ENCODE measurements at places on chromosomes 6 and 20.
A peak's percentile ranks its signal among the peaks of the same experiment; 100 is the strongest.

DNA sequence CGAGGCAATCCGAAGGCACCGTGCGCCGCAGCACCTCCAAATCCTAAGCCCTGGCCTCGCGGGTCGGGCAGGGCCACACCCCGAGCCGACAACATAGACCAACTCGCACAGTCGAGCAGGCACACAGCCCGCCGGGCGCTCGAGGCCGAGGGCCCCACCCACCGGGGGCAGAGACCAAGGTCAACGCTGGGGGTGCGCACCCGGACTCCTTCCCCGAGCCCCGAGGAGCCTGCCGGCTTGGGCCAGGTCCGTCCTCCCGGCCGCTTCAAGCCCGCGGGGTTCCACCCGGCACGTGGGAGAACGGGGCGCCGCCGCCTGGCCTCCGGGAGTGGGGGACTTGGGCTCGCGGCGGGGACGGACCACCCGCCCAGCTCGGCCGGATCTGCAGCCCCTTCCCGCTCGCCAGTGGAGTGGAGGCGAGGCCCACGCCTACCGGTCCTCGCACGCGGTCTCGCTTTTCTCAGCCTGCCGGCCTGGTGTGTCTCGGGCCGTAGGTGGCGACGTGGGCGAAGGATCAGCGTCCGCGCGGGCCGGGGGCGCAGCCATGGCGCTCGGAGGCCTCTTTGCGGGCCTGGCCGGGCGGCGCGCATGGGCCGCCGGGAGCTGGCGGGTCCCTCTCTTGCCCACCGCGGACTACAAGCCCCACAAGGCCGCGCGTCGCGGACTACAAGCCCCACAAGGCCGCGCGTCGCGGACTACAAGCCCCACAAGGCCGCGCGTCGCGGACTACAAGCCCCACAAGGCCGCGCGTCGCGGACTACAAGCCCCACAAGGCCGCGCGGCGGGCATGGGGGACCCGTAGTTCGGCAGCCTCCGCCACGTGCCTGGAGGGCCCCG is at the start of gene UCKL1:
Gene UCKL1 (minus strand): TSS at position 590 of the 837 bp plus-strand sequence. CDS start 44 bp downstream, at position 546.
- peak; percentile 89 for DNase-seq

DNA sequence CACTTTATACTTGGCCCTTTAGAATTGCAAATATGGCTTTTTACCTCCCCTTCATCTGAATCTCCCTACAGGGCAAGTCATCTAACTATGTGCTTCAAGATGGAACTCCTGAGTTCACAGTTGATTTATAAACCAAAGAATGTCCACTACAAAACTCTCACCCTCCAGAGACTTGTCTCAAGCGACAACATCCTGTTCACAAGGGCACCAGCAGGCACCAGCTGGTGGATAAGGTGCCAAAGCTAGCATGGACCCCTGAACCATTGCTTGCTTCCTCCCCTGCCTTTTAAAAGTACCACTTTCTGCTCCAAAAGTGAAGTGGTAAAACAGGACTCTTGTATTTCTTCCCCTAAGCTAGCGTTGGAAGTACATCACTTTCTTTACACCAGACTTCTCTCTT is 154.5 kb downstream of the LPA start:
- no peak for DNase-seq

DNA sequence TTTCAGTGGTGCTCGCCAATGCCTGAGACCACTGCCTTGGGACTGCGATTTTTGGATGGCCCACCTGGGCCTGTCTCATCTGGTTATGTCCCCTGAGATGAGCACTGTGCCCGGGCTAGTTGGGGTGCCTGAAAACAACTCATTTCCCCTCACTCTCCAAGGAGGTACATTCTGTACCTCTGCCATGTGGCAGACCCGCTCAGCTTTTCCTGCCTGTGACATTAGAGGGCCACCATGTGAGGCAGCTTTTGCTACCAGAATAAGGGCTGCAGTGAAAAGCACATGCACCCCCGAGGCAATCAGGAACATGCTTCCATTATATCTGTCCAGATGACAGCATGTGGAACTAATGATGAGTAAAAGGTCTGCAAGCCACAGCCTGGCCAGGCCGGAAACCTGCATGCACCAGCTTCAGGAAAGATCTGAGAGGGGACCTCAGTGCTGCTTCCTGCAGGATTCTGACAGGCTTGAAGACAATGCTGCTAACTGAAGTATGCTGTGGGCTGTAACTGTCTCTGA is 11.3 kb upstream of the SRSF6 start:
- DNase-seq, result no peak

- no peak for DNase-seq
These were observed 2.9 kb downstream of the KIF25 start for GRCh38 chr6:168000198-168001028.

GRCh38 chr6:168035098-168035660 is 37.7 kb downstream of the KIF25 start:
- no peak for DNase-seq

DNA sequence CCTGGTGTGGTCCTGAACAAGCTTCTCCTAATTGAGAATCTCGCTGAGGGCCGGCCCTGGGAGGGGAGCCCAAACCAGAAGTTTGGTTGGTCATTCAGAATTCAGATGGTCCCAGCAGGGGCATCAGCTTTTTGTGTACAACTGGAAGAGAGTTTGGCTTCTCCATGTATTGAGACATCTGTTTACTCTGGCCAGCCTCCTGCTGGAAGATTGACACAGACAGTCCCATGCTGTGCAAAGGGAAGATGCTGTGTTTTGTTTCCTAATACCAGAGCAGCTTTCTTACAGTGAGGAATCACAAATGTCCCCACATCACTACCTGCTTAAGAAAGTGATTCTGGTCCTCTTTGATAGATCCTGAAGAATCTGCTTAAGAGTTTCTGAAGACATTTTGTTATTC is 97.8 kb downstream of the PLEKHG1 start:
- DNase-seq, result no peak

DNA sequence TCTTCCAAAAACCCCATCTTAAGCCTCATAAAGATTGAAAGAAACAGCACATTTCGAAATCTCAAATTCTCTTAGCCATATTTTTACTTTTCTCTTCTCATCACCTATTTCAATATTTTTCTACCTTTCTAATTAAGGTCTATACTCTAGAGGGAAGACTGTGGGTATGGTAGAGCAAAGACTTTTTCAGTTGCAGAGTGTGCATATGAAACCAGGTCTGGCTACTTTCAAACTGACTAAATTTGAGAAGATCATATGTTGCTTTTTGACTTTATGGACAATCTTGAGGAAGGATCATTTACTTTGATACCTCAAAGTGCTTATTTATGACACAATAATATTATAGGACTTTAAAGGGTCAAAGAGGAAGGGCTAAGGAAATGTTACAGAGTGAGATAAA is 20.7 kb downstream of the FILIP1 start:
- DNase-seq, result no peak

GRCh38 chr6:131122007-131122406 is 13.3 kb upstream of the AKAP7 start:
- DNase-seq, result no peak

DNA sequence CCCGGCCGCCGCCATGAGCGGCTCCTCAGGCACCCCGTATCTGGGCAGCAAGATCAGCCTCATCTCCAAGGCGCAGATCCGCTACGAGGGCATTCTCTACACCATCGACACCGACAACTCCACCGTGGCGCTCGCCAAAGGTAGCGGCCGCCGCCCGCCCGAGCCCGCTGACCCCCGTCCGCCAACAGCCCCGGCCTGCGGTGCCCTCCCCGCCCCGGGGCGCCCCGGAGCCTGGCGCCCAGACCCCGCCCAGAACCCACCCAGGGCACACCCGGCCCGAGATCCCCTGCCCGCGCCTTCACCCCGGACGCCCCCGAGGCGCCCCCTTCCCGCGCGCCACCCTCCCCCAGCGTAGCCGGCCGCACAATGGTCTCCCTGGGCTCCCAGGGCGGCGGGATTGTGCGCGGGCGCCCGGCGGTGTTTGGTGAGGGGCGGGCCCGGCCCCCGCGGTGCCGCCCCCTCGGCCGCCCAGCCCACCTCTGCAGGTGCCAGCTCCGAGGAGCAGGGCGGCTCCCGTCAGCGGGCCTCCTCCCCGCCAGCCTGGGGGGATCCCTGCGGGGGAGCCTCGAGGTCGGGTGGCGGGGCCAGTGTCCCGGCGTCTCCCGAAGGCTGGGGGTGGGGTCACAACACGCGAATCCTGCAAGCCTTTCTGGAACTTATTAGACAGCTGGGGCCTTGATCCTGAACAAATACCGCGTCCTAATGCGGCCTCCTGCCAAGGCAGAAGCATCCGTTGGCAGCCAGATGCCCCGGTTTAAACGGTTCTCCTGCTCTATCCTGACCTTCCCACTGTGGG is 577 bp downstream of the LSM14B start:
- peak; percentile 31 for DNase-seq

DNA sequence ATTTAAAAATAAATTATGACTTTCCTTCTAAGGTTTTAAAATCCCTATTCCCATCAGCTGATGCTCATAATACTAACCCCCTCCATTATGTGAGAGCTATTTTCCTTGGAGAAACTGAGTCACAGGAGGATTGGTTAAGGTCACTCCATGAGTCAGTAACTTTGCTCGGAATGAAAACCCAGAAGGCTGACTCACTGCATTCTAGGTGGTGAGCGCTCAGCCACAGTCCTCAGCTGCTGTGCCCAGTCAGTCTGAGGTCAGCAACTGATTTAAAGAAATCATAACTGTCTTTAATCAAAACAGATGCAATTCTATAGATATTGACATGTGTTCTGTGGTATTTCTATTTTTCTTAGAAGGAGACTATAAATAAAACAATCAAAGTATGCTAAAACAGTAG is 359.2 kb downstream of the GJA1 start:
- DNase-seq, result no peak

GRCh38 chr6:101401792-101402621 is 8.5 kb downstream of the GRIK2 start:
- no peak for DNase-seq

GRCh38 chr6:160767647-160768019 is 65.6 kb downstream of the PLG start:
- no peak for DNase-seq

DNA sequence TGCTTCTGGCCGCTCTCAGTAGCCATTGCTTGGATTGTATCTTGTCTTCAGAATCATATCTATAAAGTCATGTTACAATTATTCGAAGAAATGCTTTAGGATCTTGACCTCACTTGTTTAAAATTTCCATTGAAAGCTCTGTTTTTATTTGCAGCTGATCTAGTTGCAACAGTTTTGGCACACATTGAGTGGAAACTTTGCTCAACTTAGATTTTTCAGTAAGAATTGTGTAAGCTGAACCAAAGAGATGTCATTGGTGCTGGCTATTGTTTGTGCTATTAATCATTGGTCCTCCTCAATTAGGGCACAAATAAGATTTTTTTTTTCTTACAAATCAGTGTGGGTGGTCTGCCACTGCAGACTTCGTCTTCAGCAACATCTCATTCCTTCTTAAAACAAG is 649.2 kb downstream of the MMUT start:
- DNase-seq, result no peak

- DNase-seq, result no peak
These were observed 25.0 kb upstream of the C6orf62 start for GRCh38 chr6:24743944-24744335.

DNA sequence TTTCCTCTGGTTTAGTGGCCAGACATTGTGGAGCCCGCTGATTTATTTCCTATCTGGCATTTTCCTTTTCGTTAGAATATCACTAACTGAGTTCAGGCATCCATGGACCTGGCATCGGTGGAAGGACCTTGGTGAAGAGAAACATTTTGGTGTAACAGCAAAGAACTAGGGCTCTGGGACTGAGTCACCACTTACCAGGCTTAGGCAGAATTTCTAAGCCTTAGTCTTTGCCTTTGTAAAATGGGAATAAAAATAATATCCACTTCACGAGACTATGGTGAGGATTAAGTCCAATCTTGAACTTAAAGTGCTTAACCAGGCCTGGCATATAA is 42.0 kb upstream of the ENPP1 start:
- DNase-seq, result no peak

GRCh38 chr6:4074478-4075235 is 4.3 kb downstream of the FAM217A start:
- DNase-seq, result no peak

DNA sequence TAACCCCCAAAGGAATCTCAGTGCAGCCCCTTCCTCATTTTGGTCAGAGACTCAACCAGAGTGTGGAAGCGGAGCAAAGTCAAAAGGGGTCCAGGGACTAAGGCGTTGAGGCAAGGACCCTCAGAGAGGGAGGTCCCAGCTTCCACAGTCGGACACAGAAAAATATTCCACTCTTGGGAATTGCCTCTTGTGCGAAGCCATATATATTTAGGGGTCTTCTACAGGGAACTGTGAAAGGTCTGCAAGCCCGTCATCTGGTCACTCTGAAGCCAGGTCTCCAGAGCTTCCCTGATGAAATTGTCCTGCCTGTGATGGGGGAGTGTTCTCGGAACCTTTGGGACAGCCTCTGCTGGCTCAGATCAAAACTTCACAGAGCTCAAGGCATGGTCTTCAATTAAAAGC is 160.8 kb downstream of the TBXT start:
- no peak for DNase-seq

DNA sequence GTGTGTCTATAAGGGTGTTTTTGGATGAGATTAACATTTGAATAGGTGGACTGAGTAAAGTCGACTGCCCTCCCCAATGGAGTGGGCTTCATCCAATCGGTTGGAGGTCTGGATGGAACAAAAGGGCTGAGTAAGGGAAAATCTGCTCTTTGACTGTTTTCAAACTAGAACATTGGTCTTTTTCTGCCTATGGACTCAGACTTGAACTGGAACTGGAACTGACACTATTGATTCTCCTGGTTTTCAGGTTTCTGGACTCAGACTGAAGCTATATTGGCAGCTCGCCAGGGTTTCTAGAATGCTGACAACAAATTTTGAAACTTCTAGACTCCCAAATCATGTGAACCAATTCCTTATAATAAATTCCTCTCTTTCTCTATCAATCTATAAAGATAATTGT is 498.9 kb upstream of the EPHA7 start:
- DNase-seq, result no peak

- DNase-seq, result no peak
These were observed 84.6 kb downstream of the SYNJ2 start for GRCh38 chr6:158066136-158066781.

- DNase-seq, result no peak
These were observed 14.8 kb downstream of the SRSF3 start for GRCh38 chr6:36608788-36609563.

DNA sequence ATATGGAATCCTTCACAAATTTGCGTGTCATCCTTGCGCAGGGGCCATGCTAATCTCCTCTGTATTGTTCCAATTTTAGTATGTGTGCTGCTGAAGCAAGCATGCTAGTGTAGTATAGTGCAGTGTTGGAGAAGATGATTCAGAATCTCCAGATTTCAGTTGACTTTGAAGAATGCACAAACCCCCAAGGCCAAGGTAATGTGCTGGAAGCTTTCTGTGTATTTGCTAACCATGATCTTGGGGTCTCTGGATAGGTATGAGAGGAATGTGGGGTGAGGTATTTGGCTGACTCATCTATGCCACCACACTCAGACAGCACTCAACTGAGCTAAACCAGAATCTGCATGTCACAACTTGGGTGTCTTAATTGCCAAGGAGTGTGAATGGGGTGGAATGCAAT is 42.6 kb upstream of the DEK start:
- no peak for DNase-seq

Measured in effector memory CD8-positive, alpha-beta T cell (primary cell).